AG08396 (cell line): ENCODE measurements at places on chromosomes 5 and 9.
A peak's percentile ranks its signal among the peaks of the same experiment; 100 is the strongest.

DNA sequence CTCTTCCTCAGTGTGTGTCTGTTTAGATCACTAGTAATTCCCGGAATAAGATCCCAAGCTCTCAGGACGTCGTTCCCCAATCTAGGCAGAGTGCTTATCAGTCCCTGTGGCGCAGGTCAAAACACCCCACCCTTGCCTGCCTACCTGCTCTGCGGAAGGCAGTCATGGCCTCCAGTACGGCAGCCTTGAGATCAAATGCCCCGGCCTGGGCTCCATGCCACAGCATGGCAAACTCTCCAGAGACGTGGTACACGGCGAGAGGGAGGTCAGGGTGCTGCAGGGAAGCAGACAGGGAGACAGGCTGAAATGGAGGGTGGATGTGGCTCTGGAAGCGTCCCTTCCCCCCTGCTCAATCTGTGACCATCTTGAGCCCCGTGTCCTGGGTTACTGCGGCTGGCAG is 12.0 kb upstream of the HDHD3 start:
- no peak for DNase-seq

GRCh38 chr5:17355586-17356346 is 138.3 kb downstream of the BASP1 start:
- DNase-seq: peak; percentile 32

DNA sequence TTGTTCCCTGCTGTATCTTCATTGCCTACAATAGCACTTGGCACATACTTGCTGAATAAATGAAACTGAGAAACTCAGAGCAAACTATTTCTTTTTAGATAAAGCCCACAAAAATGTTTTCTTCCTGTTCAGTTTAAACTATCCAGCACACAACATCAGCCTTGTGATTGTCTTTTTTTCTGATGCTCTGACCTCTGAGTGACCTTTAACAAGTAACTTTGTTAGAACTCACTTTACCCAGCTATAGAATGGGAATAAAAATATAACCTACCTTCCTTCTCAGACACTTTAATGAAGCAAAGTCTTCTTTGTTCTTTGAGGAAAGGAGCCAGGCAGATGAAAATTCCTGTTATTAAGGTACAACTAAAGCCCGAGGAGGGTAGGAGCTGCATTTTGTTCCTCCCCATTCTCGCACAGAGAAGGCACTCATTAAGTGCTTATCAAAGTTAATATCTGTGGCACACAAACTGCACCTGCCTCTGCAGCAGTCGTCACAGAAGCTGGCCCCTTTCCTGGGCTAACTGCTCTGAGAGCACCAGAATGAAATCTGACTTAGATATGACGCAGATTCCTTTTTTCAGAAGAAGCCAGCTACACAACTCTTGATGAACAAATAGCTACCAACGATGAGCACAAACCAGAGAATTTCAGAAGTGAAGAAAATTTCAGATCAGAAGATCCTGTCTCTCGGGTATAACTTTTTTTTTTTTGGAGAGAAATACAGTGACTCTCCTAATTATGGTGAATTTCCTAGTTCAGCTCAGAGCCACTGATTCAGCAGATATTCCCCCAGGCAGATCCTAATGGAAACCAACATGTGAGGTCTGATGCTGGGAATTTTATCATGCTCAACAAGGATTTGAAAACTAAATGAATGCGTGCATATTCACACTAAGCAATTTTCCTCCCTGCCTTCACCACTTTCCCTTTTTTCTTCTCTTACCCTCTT is 31.0 kb upstream of the NR3C1 start:
- no peak for DNase-seq

- DNase-seq: no peak
Observed at GRCh38 chr9:92971776-92972175, 24.5 kb downstream of the FGD3 start.

GRCh38 chr9:87872079-87872624 is 10.5 kb upstream of the SPATA31E1 start:
- peak; percentile 38 for DNase-seq

- no peak for DNase-seq
Observed at GRCh38 chr5:6652025-6652424, 18.8 kb downstream of the SRD5A1 start.

DNA sequence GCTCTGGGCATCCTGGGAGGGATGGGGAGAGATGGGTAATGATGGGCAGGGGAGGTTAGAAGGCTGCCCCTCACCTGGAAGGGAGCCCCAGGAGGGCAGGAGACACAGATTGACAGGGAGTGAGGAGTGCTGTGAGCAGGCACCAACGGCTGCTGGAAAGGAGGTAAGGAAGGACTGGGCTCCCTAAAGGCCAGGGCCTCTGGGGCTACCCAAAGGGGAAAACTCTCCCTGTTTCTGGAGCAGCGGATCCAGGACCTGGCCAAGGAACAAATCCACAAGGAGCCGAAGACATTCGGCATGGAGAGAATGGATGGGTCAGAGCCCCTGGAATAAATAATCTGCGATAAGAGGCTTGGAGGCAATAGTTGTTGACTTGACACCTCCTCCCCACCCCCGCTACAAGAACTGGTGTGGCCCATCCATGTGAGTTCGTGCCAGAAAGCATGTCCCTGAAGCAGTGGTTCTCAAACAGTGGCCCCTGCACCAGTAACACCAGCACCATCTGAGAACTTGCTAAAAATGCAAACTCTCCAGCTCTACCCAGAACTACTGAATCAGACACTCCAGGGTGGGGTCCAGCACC is 208.3 kb downstream of the GABBR2 start:
- no peak for DNase-seq

- DNase-seq: peak; percentile 85
Observed at GRCh38 chr5:157575381-157576020, at the start of gene ADAM19. TSS of gene ADAM19 (minus strand) at chr5:157575775. CDS start at chr5:157575696, 79 bp downstream.

DNA sequence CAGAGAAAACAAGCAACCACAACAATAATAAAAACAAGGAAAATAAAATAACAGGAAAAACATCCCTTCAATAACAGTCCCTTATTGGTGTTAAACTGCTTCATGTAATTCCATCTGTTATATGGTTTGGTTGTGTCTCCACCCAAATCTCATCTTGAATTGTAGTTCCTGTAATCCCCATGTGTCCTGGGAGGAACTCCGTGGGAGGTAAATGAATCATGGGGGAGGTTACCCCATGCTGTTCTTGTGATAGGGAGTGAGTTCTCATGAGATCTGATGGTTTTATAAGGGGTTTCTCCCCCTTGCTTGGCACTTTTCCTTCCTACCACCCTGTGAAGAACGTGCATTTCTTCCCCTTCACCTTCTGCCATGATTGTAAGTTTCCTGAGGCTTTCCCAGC is 369.8 kb downstream of the TMEM232 start:
- DNase-seq: no peak

GRCh38 chr5:54758038-54758437 is 227.4 kb downstream of the ESM1 start:
- DNase-seq: no peak

DNA sequence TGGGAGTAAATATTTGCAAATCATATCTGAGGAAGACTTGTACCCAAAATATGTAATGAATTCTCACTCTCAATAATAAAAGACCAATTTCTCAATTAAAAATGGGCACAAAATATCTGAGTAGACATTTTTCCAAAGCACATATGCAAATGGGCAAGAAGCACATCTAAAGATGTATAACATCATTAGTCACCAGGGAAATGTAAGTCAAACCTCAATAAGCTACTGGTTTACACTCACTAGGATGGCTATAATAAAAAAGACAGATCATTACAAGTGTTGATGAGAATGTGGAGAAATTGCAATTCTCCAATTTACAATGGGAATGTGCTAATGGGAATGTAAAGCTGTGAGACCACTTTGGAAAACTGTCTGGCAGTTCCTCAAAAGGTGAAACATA is 13.9 kb downstream of the PCSK5 start:
- DNase-seq: no peak

- DNase-seq: peak; percentile 10
Observed at GRCh38 chr9:77384406-77384805, 207.1 kb downstream of the VPS13A start.

- no peak for DNase-seq
Observed at GRCh38 chr9:526904-527591, 312.4 kb downstream of the DOCK8 start.

GRCh38 chr9:128159784-128160602 is at the start of gene BBLN:
TSS of gene BBLN (plus strand) at chr9:128160265. CDS start at chr9:128160408, 143 bp downstream.
- peak; percentile 99 for DNase-seq

DNA sequence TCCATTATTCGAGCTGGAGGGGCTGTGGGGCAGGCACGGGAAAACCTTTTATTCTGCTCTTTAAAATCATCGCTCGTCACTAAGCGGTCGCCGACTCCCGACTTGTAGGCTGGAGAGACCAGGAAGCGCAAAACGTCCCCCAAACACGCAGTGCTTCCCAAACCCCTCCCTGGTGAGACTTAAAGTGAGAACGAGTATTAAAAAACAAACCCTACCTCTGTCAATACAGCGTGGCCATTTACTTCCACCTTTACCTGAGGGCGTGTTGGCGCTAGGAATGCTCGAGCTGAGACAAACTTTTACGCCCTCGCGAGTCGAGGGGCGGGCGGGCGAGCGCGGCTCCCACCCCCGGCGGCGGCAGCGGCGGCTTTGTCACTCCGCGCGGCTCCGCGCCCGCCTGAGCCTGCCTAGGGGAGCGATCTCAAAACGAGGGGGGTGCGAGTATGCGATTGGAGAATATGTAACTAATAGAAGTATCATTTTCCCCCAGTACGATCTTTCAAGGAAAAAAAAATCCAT is at the start of gene NR2F1-AS1:
TSS of gene NR2F1-AS1 (minus strand) at position 293 of the 519 bp plus-strand sequence.
- no peak for DNase-seq

DNA sequence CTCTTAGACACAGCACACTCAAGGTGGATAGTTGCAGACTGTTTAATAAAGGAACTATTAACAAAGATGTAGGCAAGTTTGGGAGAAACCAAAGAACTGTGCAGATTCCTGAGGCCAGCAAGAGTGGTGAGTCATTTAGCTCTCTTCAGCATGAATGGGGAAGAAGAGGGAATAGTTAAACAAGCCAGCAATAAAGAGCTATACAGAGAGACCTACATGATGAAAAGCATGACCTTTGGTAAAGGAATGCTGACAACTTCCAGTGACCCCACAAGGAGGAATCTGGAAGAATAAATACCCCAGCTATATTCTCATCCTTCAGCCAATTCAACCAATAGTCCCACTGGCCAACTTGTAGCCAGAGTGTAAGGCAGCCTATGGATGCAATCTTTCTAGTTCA is 706.0 kb upstream of the GRAMD2B start:
- DNase-seq: peak; percentile 38

DNA sequence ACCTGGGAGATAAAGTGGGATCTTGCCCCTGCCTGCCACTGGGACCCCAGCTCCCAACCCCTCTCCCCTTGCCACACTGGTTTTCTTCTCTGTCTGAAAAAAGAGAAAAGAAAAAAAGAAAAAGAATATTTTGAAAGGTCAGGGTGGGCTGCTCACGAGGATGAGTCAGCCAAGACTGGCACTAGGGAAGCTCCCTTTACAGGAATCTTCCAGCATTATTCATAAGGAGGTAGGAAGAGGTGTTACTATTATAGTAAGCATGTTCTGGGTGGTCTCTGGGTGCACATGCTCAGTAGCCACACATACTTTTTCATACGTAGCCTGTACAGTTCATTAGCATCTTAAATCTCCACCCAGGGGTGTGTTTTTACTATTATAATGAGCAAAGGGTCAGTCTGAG is 46.8 kb upstream of the HAND1 start:
- DNase-seq: no peak

DNA sequence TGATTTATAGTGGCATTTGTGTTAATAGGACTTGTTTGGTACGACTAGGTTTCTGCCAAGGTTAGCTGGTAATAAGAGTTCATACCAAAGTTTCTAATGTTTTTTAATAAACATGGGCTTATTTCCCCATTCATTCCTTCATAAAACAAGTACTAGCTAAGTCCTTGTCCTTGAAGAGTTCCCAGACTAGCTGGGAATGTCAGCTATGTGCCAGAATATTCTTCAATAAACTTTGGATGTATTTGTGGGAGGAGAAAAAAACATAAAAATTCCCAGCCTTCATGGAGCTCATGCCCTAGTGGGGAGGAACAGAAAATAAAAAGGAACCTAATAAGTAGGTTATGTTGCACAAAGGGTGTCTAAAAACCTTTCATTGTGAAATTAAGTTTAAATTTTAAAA is 176.9 kb downstream of the DENND1A start:
- no peak for DNase-seq

GRCh38 chr5:9455826-9456434 is 89.9 kb downstream of the SEMA5A start:
- DNase-seq: no peak

DNA sequence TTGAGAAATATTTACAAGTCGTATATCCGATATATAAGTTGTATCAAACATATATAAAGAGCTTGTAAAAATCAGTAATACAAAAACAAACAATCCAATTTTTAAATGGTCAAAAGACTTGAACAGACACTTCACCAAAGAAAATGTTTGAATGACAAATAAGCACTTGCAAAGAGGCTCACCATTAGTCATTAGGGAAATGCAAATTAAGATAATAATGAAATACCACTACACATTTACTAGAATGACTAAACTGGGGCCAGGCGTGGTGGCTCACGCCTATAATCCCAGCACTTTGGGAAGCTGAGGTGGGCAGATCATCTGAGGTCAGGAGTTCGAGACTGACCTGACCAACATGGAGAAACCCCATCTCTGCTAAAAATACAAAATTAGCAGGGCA is 134.6 kb upstream of the HAND1 start:
- DNase-seq: no peak

DNA sequence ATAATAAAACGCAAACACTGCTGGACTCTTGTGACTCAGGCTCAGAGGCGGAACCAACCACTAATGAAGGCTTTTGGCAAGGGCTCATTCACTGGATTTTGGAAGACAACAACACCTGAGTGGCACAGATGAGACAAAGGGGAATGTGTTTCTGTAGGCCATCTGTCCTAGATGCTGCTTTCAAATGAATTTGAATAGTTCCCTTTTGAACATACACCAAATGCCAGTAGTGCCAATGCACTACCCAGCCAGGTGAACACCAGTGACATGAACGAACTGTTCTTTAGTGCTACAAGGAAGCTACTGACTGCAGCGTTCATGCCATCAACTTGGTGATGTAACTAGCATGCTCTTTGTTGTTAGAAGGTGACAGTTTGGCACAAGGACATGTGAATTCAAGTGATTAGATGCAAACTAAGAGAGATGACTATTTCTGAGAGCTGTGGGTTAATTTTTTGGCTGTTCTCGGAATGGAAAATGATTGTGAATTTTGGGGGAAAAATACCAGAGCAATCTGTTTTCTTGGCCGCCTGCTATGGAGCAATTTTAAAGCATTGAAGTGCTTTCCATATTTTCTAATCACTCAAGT is 173.7 kb downstream of the SLC24A2 start:
- DNase-seq: no peak

DNA sequence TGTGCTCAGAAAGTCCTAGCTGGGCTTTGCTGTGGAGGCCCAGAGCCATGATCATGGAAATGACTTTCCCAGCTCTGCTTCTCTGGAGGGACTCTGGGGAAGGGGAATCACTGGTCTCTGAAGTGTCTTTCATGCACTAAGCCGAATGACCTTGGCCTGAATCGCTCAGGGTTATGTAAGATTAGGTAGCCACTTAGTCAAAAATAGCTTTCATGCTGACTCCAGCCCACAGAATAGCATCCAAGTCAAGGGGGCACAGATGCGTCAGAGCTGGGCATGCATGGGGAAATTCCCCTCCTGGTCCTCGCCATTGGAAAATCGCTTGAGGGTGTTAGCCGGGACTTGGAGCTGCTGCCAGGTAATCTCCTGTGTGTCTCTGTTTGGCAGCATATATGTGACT is 36.1 kb upstream of the PPARGC1B start:
- DNase-seq: no peak
